ENCODE measurements at places on chromosomes 11 and 22. TPM values are rescaled to one million over a fixed set of nuclear protein-coding genes. Genes with fewer than 3 reads are reported as not detected.

GRCh38 chr11:211741-212140 is 4.2 kb downstream of the RIC8A start:
- peaks cover 26% of the 10 kb centered on the region for H3K4me1 ChIP-seq
- H3K27me3 ChIP-seq: no peaks in the 10 kb centered on the region
- peaks cover 47% of the 10 kb centered on the region for H3K36me3 ChIP-seq
- DNase-seq: no peak
- no peak overlapping the region for H3K27ac ChIP-seq
- H3K4me3 ChIP-seq: no peak overlapping the region

GRCh38 chr11:117394221-117394925 is 66.7 kb downstream of the CEP164 start:
- peaks cover 5% of the 10 kb centered on the region for H3K36me3 ChIP-seq
- H3K27ac ChIP-seq: no peak overlapping the region
- H3K4me1 ChIP-seq: no peaks in the 10 kb centered on the region
- no peaks in the 10 kb centered on the region for H3K27me3 ChIP-seq
- DNase-seq: no peak
- no peak overlapping the region for H3K4me3 ChIP-seq

DNA sequence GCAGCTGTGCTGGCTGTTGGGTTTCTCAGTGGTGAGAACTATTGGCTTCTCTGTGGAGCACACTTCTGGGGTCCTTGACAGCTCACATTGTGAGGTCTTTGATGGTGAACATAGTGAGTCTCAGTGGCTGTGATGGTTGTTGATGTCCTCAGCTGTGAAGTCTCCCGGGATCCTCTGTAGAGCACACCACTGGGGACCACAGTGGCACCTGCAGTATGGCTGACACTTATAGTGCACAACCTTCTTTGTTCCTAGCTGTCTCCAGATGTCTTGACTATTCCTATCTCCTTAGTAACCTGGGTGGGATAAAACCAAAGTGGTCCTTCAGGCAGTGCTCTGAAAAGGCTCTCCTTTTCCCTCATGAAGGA is 34.3 kb upstream of the CHORDC1 start:
- no peak overlapping the region for H3K27ac ChIP-seq
- H3K4me1 ChIP-seq: no peaks in the 10 kb centered on the region
- H3K27me3 ChIP-seq: no peaks in the 10 kb centered on the region

The SULT4A1 gene
- total RNA-seq: 0.30 TPM

DNA sequence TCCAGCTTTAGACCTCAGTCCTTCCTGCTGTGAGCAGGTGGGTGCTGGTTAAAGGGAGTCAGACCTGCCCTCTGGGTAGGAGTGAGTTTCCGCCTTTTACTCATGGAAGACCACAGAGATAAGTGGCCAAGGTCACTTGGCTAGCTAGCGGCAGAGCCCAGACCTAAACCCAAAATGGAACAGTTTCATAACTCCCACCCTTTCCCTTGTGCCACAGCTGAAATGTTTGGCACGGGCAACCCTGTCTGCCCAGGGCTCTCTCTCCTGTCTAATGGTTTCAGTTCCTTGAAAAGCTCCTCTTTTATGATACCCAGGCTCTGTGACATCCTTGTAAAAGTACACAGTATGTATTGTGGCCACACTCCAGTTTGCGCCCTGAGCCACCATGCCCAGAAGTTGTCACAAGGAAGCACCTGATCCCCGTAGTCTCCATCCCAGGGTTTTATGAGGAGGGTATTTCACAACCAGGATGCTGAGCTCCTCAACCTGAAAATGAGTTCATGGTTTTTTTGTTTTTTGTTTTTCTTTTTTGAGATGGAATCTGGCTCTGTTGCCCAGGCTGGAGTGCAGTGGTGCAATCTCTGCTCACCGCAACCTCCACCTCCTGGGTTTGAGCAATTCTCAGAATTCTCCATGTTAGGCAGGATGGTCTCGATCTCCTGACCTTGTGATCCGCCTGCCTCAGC is 5.1 kb downstream of the MB start:
- DNase-seq: no peak
- H3K27me3 ChIP-seq: no peaks in the 10 kb centered on the region
- peak overlapping the region; percentile 59 for H3K4me3 ChIP-seq
- H3K36me3 ChIP-seq: no peaks in the 10 kb centered on the region
- peak overlapping the region; percentile 66 for H3K27ac ChIP-seq

- DNase-seq: no peak
- no peaks in the 10 kb centered on the region for H3K36me3 ChIP-seq
- H3K4me3 ChIP-seq: no peak overlapping the region
- no peaks in the 10 kb centered on the region for H3K4me1 ChIP-seq
- no peaks in the 10 kb centered on the region for H3K27me3 ChIP-seq
- no peak overlapping the region for H3K27ac ChIP-seq
These were observed 1.1 kb downstream of the SPATA19 start for GRCh38 chr11:133844217-133844616.

DNA sequence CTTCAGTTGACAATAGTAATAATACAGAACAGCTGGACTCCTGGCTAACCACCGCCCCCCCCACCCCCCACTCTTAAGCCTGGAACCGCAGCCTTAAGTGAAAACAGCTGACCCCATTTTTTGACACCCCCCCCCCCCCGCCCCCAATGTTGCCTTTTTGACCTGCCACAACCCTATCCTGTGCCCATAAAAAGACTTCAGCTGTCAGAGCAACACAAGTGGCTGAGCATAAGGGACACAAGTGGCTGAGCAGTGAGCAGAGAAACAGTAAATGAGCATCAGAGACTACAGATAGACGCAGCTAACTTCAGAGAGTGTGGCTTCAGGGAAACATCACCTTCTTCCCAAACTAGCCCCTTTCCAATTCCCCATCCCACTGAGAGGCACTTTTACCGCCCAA is 1493.8 kb downstream of the LRRC4C start:
- H3K4me1 ChIP-seq: no peaks in the 10 kb centered on the region
- no peak overlapping the region for H3K4me3 ChIP-seq
- no peaks in the 10 kb centered on the region for H3K36me3 ChIP-seq
- DNase-seq: no peak
- H3K27ac ChIP-seq: no peak overlapping the region

DNA sequence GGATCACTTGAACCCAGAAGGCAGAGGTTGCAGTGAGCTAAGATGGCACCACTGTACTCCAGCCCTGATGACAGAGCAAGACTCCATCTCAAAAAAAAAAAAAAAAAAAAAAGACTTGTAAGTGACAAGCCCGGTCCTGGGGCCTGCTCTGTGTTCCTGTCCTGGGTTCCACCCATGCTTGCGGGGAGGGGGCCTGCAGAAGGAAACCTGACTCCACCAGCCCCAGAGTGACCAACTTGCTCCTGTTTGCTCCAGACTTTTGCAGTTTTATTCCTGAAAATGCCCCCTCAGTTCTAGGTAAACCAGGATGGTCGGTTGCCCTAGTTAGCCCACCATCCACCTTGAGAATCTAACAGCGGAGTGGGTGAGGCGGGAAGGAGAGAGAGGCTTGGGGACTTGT is 10.1 kb upstream of the LRP5 start:
- H3K27me3 ChIP-seq: no peaks in the 10 kb centered on the region
- no peak for DNase-seq
- H3K4me1 ChIP-seq: peaks cover 26% of the 10 kb centered on the region
- H3K27ac ChIP-seq: no peak overlapping the region
- no peaks in the 10 kb centered on the region for H3K36me3 ChIP-seq

- no peaks in the 10 kb centered on the region for H3K4me1 ChIP-seq
- H3K27ac ChIP-seq: no peak overlapping the region
- no peaks in the 10 kb centered on the region for H3K36me3 ChIP-seq
These were observed 12.3 kb upstream of the TXN2 start for GRCh38 chr22:36493690-36494110.

GRCh38 chr11:12403997-12404350 is 26.6 kb downstream of the PARVA start:
- H3K27me3 ChIP-seq: no peaks in the 10 kb centered on the region
- DNase-seq: no peak
- peaks cover 72% of the 10 kb centered on the region for H3K4me1 ChIP-seq
- H3K4me3 ChIP-seq: no peak overlapping the region

The OR5B12 gene
- total RNA-seq: not detected

DNA sequence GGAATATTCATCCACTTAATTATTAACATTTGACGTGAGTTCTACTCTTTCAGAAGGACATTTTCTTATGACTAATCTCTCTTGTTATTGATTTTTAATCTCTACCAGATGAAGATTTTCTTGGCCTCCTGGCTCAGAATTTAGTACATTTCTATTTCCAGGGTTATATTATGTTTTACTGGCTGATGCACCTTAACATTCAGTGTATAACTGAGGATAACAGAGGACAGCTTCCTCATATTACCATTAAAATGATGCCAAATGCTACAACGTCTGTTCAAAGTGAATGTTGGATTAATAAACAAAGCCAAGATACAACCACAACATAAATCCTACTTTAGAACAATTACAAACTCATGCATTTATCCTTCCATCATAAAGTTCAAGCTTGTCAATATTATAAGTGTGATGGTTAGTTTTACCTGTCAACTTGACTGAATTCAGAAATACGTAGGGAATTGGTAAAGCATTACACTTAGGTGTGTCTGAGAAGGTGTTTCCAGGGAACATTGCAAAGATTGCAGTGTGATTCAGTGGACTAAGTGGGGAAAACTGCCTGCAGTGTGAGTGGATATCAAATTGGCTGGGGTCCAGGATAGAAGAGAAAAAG is 485.2 kb downstream of the LRRC4C start:
- no peaks in the 10 kb centered on the region for H3K27me3 ChIP-seq
- no peaks in the 10 kb centered on the region for H3K36me3 ChIP-seq
- no peak overlapping the region for H3K4me3 ChIP-seq
- DNase-seq: no peak
- no peaks in the 10 kb centered on the region for H3K4me1 ChIP-seq

GRCh38 chr11:12950670-12951069 is 58.4 kb upstream of the RASSF10 start:
- no peaks in the 10 kb centered on the region for H3K27me3 ChIP-seq
- no peak overlapping the region for H3K4me3 ChIP-seq
- H3K27ac ChIP-seq: no peak overlapping the region
- no peaks in the 10 kb centered on the region for H3K36me3 ChIP-seq
- H3K4me1 ChIP-seq: no peaks in the 10 kb centered on the region

The SLC6A5 gene
- not detected for total RNA-seq

DNA sequence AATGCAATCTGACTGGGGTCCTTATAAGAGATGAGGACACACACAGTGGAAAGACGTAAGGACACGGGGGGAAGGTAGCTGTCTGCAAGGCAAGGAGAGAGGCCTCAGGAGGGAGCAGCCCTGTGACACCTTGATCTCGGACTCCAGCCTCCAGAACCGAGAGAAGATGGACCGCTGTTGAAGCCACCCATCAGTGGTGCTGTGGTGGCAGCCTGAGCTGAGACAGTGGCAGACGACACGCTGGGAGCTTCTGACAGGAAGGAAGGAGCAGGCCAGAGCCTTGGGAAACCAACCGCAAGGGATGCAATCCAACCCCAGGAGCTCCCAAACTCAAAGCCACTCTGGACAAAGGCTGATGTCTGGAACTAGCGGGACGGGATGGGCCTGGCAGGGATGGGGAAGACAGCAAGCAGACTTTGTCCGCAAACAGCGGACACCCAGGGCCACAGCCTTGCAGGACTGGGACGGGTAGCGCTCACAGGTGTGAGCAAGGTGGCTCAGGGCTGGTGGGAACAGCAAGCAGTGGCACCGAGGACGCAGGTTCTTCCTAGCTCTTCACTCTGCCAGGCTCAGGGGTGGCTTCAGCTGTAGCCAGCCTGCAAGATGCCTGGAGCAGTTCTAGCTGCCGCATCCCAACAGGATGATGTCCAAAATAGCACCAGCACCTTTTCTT is 10.9 kb downstream of the LTO1 start:
- no peak for DNase-seq
- H3K4me3 ChIP-seq: no peak overlapping the region
- no peaks in the 10 kb centered on the region for H3K4me1 ChIP-seq
- no peak overlapping the region for H3K27ac ChIP-seq
- H3K36me3 ChIP-seq: no peaks in the 10 kb centered on the region

GRCh38 chr22:30380011-30380410 is 7.2 kb downstream of the RNF215 start:
- H3K4me3 ChIP-seq: no peak overlapping the region
- H3K36me3 ChIP-seq: peaks cover 47% of the 10 kb centered on the region
- peaks cover 8% of the 10 kb centered on the region for H3K4me1 ChIP-seq
- DNase-seq: no peak

DNA sequence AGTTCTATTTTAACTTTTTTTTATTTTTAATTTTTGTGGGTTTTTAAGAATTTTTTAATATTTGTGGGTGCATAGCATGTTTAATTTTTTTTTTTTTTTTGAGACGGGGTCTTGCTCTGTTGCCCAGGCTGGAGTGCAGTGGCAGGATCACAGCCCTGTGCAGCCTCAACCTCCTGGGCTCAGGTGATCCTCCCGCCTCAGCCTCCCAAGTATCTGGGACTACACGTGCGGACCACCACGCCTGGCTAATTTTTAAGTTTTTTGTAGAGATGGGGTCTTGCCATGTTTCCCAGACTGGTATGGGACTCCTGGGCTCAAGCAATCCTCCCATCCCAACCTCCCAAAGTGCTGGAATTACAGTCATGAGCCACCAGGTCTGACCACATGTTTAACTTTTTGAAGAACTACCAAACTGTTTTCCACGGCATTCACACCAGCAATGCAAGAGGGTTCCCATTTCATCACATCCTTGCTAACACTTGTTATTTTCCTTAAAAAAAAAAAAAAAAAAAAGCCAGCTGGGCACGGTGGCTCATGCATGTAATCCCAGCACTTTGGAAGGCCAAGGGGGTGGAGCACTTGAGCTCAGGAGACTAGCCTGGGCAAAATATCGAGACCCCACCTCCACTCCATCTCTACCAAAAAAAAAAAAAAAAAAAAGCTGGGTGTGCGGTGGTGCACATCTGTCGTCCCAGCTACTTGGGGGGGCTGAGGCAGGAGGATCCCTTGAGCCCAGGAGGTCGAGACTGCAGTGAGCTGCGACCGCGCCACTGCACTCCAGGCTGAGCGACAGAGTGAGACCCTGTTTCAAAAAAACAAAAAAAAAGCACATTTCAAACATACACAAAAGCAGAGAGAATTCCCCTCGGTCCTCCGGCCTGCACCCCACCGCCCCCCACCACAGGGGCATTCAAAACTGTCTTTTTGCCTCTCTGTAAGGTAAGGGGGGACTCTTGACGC is 16.7 kb upstream of the TXNRD2 start:
- peaks cover 4% of the 10 kb centered on the region for H3K36me3 ChIP-seq
- H3K27me3 ChIP-seq: no peaks in the 10 kb centered on the region
- H3K4me3 ChIP-seq: peak overlapping the region; percentile 34
- peaks cover 20% of the 10 kb centered on the region for H3K4me1 ChIP-seq

- no peaks in the 10 kb centered on the region for H3K36me3 ChIP-seq
- no peak overlapping the region for H3K27ac ChIP-seq
- DNase-seq: no peak
- H3K27me3 ChIP-seq: no peaks in the 10 kb centered on the region
These were observed 13.0 kb downstream of the CDC42BPG start for GRCh38 chr11:64831411-64831891.

The DRICH1 gene
- not detected for total RNA-seq

All from heart right ventricle (tissue), 16 donors.